ENCODE measurements at places on chromosomes 11 and 22. TPM values are rescaled to one million over a fixed set of nuclear protein-coding genes. Genes with fewer than 3 reads are reported as not detected.
A peak's percentile ranks its signal among the peaks of the same experiment; 100 is the strongest.

DNA sequence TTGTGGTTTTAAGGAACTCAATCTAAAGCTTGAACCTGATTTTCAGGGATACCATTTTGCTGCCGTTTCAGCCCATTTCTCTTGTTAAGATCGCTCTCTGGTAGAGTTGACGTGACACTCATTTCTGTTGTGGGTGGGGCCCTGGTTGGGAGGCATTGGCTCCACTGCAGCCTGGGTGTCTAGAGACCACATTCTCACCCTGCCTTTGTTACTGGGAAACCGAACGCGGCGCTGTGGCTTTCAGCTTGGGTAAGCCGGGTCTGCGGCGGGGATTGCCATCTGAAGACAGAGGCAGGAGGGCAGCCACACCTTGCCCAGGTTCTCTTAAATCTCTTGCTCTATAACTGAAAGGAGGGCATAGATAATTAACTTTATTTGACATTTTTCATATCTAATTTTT lies 3.2 kb downstream of the EHF start:
- H3K27me3 ChIP-seq, result no peaks in the 10 kb centered on the region
- H3K4me3 ChIP-seq, result no peak overlapping the region
- H3K4me1 ChIP-seq, result peaks cover 3% of the 10 kb centered on the region

GRCh38 chr11:121950160-121950559 lies 165.9 kb downstream of the BLID start:
- H3K36me3 ChIP-seq, result no peaks in the 10 kb centered on the region
- no peaks in the 10 kb centered on the region for H3K4me1 ChIP-seq
- DNase-seq, result no peak
- no peaks in the 10 kb centered on the region for H3K27me3 ChIP-seq

DNA sequence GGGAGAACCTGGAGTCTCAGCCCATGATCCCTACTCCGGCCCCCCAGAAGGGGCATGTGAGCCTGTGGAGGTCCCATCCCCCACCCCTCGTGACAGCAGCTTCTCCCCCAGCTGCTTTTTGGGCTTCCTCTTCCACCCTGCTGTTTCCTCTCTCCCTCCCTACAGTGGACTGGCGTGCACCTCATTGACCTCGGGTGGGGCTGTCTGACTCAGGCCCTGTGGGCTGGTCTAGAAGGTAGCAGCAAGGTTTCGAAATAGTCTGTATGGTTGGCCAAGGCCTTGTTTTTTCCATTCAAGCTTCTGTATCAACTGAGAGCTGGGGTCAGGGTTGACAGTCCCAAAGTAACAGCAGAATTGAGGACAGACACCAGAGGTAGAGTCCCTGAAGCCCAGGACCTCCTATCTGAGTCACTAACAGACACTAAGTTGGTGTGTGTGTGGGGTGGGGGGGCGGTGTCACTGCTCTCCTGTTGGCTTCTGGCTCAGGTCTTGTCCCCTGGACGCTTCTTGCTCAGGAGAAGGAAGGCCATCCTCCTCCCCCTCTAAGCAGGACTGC lies 7.7 kb downstream of the SLC37A2 start:
- H3K27me3 ChIP-seq, result peaks cover 4% of the 10 kb centered on the region
- peaks cover 21% of the 10 kb centered on the region for H3K4me1 ChIP-seq
- no peak overlapping the region for H3K4me3 ChIP-seq
- peak; percentile 71 for DNase-seq
- no peaks in the 10 kb centered on the region for H3K36me3 ChIP-seq

GRCh38 chr11:19670030-19670791 lies 42.4 kb upstream of the NAV2 start:
- DNase-seq, result peak; percentile 25
- no peaks in the 10 kb centered on the region for H3K27me3 ChIP-seq
- H3K4me3 ChIP-seq, result no peak overlapping the region
- H3K27ac ChIP-seq, result no peak overlapping the region

- no peaks in the 10 kb centered on the region for H3K36me3 ChIP-seq
- no peak overlapping the region for H3K4me3 ChIP-seq
- DNase-seq, result no peak
These were observed 163.3 kb downstream of the CRYBB2 start for GRCh38 chr22:25382762-25383161.

- no peak for DNase-seq
- H3K36me3 ChIP-seq, result no peaks in the 10 kb centered on the region
- no peaks in the 10 kb centered on the region for H3K27me3 ChIP-seq
- peaks cover 6% of the 10 kb centered on the region for H3K4me1 ChIP-seq
- H3K4me3 ChIP-seq, result no peak overlapping the region
These were observed 10.8 kb downstream of the ST14 start for GRCh38 chr11:130170345-130170744.

Gene GRAMD1B
- polyA plus RNA-seq, result 9.0 TPM

Gene OR6A2
- not detected for polyA plus RNA-seq

Gene CASP5
- polyA plus RNA-seq, result 0.92 TPM
